ENCODE measurements at places on chromosomes 7 and 10.

GRCh38 chr7:1424041-1424440 lies 35.2 kb downstream of the MICALL2 start:
- DNase-seq: no peak

DNA sequence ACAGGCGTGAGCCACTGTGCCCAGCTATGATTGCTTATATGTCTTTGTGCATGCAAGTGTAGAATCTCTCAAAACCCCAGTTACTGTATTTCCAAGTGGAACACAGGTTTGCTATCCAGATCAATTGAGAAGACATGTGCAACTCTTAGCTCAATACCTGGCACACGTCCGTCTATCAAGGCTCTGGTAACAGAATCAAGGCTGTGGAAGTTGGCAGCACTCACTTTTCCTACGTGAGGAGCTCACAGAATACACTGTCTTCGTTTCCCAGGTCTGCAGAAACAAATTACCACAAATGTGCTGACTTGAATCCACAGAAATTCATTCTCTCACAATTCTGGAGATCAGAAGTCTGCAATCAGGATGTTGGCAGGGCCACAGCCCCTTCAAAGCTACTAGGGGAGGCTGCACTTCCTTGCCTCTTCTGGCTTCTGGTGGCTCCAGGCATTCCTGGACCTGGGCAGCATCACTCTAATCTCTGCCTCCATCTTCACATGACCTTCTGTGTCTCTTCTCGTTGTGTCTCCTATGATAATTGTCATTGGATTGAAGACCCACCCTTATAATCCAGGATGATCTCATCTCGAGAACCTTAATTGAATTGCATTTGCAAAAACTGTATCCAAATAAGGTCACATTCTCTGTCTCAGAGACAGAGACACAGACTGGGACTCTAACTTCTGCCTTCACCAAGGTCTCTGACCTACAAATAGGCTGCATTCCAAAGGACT lies 84.8 kb upstream of the C7orf33 start:
- DNase-seq: no peak

GRCh38 chr7:127667759-127668530 lies 16.0 kb downstream of the SND1 start:
- DNase-seq: peak; percentile 61

- DNase-seq: no peak
Measured at GRCh38 chr7:49631960-49632359, 141.5 kb upstream of the VWC2 start.

DNA sequence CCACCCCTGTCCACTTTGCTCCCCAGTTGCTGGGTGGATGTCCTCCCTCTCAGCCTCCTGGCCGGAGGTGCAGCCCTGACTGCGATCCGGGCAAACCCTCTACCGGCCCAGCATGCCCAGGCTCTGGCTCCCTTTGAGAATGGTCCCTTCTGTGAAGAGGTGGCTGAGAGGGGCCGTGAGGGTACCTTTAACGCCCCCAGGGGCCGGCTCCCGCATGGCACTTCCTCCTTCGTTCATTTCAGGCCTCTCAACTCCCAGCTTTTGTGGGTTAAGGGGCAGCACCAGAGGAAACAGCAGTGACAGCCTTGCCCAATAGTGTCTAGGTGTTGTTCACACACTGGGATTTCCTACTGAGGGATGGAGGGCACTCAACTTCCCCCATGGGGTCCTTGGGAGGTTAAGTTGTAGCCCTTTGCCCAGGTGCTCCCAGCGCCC lies 33.2 kb upstream of the HABP2 start:
- DNase-seq: no peak

DNA sequence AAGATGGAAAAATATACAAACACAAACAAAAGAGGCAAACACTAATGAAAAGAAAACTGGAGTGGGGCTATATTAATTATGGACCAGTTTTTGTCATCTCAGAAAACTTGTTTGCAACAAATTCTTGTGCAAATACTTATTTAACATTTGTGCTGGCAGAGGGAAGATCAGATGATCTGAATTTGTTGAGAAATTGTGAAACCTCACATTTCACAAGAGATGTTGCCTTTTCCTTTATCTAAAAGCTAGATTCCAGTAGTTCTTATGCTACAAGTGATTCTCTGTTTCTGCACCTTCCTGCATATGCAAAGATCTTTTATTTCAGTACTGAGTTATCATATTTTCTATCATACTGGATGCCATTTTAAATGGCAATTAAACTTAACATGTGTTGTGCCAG lies 320.7 kb downstream of the SUGCT start:
- DNase-seq: peak; percentile 44

DNA sequence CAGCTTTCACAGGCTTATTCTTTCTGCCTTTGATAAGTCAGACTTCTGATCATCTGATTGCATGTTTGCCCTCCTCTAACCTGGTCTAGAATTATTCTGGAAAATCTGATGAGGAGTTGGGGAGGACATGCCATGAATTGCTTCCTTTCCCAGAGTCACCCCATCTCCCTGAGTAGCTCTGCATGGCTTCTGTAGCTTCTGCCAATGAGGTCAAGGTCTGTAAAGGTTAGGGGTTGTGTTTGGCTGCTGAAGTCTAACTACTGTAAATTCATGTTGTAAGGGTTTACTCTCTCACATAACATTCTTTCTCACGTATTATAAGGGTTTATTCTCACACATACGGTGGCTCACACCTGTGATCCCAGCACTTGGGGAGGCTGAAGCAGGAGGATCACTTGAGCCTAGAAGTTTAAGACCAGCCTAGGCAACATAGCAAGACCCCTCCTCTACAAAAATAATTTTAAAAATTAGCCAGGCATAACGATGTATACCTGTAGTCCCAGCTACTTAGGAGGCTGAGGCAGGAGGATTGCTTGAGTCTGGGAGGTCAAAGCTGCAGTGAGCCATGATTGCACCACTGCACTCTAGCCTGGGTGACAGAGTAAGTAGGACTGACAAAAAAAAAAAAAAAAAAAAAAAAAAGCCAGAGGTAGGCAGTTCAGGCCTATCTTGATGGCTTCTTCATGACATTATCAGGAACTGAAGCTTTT lies 10.7 kb downstream of the GSTO2 start:
- DNase-seq: no peak

DNA sequence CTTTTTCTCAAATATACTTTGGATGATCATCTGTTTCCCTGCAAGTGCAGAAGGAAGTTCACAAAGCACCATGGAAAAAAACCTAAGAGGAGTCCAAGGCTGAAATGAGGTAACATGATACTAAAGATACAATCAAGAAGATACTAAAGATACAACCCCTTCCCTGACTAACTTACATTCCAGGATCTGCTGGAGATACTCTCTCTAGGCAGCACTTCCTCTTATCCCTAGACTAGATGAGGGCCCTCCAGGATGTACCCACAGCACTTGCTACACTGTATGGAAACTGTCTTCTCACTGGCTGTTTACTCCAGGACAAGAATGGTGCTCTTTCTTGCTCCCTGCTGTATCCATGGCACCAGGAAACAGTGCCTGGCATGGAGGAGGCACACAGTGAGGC lies 116.4 kb upstream of the NFE2L3 start:
- no peak for DNase-seq

- DNase-seq: peak; percentile 33
Measured at GRCh38 chr10:18087355-18087754, 52.9 kb upstream of the CACNB2 start.

DNA sequence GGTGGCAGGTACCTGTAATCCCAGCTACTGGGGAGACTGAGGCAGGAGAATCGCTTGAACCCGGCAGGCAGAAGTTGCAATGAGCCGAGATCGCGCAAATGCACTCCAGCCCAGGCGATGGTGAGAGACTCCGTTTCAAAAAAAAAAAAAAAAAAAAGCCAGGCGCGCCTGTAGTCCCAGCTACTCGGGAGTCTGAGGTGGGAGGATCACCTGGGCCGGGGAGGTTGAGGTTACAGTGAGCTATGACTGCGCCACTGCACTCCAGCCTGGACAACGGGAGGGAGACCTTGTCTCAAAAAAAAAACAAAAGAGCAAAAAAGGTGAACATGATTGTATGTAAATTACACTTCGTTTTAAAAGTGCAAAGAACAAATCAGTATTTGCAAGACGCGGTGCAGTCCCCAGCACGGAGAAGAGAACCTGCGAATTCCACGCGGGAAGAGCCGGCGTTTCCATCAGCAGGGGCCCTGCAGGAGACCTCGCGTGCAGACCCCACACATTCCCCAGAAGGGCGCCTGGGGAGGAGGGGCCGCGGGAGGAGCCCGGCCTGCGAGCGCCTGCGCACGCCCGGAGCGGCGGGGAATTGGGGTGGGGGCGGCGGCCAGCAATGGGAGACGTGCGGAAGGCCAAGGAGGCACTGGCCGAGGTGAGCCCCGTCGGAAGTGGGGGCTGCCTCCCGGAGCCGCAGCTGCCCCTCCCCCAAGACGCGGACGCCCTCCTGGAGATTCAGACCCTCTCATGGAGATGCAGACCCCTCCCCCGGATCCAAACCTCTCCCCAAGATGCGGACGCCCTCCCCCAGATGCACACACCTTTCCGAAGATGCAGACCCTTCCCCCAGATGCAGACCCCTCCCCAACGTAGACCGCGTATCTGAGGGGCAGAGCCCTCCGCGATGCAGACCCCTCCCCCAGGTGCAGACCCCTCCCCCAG lies 16.7 kb upstream of the SUN1 start:
- DNase-seq: no peak

GRCh38 chr10:113661332-113661731 lies 2.5 kb downstream of the NRAP start:
- no peak for DNase-seq

DNA sequence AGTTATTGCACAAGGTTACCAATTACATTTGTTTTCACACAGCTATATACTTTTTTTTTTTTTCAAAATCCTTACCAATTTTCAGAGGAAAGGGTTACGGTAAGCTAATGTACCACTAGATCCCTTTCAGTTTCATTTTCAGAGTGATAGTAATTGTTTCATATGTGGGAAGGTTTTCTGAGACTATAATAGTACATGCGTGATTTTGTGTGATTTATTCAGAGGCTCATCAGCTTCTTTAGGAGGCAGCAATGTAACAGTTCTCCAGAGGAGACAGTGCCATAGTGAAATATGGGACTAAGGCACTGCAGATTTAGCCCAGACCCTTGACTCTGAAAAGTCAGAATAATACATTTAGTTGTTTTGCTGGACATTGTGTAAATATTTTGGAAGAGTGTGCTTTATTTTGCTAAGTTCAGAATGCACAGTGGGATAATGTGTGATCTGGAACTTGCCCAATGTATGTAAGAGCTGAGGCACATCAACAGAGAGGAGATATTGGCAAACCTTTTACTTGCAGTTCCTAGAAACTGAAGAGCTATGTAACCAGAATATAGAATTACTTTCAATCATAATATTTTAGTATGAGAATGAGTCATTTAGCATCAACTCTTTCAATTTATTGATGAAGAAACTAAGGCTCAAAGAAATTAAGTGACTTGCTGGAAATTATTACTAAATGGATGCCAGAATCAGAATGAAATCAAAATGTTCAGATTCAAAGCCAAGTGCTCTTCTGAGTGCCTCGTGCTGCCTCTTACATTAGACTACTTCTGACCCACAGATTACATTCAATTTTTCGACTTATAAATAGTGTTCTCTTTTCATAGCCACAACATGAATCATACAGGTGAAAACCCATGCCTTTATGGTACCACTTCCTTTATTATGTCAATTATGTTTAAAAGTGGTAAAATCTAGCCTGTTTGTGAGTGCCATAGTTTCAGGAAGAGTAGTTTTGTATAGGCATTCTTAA lies 207.7 kb upstream of the TEX47 start:
- DNase-seq: peak; percentile 18

GRCh38 chr10:29829776-29830175 lies 195.0 kb upstream of the SVIL start:
- DNase-seq: no peak

GRCh38 chr10:102109166-102110116 lies 10.7 kb downstream of the LDB1 start:
- DNase-seq: no peak

DNA sequence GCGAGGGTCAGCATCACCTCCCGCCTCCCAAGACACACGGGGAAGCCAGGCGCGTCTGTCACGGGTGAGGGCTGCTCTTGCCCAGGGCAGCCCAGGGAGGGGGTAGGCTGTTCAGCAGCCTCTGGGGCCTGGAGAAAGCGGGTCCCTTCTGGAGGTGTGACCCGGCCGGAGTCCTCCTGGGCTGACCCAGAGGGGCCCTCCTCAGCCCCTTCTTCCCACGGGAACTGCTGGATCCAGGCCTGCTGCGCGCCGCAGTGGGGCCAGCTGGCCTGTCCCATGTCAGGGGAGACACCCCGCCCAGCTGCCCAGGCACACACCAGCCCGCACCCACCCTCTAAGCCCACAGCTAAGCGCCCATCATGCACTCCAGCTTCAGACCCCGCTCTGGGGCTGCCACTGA lies 41.8 kb downstream of the INSIG1 start:
- no peak for DNase-seq

DNA sequence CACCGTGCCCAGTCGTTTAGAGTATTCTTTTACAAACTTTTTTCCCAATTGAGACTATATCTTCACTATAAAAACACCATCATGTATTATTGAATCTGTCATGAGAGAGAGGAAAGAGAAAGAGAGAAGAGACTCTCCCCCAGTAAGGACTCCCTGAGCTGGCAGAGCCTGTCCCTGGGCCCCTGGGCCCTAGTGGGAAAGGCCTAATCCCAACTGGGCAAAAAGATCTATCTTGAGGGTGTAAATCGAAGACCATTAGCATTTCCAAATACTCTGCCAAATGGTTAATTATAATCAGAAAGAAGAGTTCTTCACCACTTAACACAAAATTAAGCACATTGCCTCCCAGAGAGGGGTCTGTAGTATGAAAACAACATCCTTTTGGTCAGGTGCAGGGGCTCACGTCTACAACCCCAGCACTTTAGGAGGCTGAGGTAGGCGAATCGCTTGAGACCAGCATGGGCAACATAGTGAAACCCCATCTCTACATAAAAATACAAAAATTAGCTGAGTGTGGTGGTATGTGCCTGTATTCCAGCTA lies 108.2 kb downstream of the SKIDA1 start:
- DNase-seq: no peak

- DNase-seq: no peak
Measured at GRCh38 chr7:953547-954327, 743 bp downstream of the ADAP1 start.

- peak; percentile 71 for DNase-seq
Measured at GRCh38 chr10:110138197-110138812, 69.1 kb upstream of the MXI1 start.

DNA sequence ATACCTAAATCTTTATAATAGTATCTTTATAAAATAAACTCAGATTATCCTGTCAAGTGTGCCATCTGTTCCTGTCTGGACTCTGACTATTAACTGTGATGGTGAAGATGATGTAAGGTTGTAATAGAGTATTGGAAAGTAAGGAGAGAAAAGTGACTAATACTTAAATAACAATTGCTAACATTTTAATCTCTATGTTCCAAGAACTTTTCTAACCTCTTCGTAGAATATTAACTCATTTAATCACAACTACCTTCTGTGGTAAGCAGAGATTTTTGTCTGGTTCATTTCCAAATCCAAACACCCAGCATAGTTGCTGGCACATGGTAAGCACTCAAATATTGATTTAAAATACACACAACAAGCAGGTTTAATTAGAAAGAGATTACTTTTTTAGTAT lies 2.5 kb downstream of the TNPO3 start:
- DNase-seq: no peak

All from fibroblast of mammary gland (primary cell).